MCF 10A (cell line): ENCODE measurements at places on chromosomes 2 and 18.

- peak; percentile 75 for DNase-seq
These were observed 55.2 kb upstream of the COBLL1 start for GRCh38 chr2:164896634-164897355.

DNA sequence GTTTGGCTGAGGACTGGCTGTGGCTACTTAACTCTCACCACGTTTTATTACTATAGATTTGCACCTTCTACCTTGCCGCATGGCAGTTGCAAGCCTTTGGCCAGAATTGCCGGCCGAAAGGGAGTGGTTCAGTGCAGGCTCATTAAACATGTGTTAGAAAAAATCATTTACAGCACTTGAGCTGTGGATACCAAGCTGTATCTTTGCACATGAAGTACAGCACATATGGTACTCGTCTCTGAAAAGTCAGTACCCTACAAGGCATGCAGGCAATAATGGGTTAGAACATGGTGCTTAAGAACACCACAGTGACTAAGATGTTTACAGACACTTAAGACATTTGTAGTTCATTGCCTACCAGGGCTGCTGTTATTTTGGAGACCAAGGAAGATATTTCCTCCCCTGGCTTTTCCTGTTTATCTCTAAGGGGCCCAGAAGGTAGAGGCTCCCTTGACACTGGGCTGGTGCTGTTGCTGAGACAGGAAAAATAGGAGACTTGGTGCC, 103.1 kb downstream of the ZNF532 start:
- no peak for DNase-seq

GRCh38 chr2:8408560-8409460, 273.0 kb upstream of the ID2 start:
- DNase-seq: no peak

GRCh38 chr2:60959501-60959900, 58.0 kb upstream of the PEX13 start:
- DNase-seq: peak; percentile 22

DNA sequence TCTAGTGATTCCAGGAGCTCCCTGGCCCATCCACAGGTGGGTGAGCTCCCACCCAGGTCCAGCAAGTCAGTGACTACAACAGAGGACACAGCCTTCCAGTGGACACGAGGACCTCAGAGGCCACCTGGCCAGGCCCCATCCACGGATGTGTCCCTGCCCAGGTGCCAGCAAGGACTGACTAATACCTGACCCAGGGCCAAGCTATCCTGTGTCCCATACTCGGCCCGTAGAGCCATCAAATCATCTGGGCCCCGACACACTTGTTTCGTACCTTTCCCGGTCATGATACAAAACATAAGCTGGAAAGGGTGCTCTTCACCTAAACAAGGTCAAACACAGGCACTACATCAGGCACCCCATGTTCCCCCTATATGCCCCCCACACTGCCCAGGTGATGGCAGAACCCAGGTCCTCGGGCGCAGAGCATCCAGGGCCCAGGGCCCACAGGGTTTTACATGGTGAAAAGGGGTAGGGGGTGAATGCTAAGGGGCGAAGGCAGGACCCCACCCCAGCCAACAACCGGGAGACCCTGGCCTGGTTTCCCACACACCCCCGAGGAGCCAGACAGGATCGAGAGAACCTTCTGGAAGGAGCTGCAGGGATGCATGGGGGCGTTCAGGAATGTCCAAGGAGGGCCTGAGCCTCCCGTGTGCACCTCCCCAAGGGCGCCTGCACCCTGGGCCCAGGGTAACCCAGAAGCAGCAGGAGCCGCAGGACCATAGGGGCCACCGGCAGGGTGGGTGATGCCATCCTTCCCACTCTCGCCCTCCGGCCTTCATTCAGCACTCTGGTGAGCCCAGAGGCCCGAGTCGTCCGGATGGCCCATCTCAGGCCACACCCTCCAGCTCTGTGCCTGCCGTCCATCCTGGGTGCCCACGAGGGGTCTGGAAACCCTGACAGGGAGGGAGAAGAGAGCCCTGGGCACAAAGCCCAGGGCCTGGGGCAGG, 94.3 kb downstream of the HDAC4 start:
- no peak for DNase-seq

DNA sequence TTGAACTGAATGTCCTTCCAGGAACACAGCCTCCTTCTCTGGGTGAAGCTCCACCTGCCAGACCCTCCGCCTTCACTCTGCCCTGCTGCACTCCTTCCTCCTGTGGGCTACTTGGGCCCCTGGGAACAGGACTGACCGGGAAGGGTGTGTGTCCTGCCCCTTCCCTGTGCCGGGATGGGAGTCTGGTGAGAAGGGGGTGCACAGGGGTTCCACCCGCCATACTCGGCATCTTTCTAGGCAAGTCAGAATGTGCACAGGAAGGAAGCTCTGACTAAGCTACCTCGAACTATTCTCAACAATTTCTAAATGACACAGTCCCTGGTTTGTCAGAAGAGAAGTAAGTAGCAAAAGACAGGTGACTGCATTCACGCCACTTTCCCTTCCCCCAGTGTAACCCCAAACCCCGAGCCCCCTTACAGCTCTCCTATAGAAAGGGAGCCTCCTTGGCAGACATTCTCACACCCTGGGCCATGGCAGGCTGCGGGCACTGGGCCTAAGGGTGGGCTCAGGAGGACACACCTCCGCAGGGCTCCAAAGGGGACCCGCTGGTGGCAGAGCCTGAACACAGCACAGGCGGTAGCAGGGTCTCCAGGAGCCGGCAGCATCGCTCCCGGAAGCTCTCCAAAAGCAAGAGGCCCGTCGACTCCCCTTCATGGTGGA, 184.1 kb downstream of the HDAC4 start:
- DNase-seq: no peak

DNA sequence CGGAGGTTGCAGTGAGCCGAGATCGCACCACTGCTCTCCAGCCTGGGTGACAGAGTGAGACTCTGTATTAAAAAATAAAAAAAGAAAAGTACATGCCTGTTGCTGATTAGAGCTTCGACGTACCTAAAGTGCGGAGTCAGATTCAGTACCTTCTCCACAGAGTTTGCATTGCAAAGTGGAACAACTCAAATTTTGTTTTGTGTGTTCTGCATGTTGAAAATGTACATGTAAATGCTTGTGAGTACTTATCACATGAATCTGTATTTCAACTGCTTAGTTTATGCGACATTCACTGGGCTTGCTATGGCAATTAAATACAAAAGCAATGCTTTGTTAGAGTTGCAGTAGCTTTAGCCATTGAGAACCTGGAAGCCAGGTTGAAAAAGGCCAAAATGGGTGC, 36.4 kb downstream of the ACTR2 start:
- DNase-seq: no peak

DNA sequence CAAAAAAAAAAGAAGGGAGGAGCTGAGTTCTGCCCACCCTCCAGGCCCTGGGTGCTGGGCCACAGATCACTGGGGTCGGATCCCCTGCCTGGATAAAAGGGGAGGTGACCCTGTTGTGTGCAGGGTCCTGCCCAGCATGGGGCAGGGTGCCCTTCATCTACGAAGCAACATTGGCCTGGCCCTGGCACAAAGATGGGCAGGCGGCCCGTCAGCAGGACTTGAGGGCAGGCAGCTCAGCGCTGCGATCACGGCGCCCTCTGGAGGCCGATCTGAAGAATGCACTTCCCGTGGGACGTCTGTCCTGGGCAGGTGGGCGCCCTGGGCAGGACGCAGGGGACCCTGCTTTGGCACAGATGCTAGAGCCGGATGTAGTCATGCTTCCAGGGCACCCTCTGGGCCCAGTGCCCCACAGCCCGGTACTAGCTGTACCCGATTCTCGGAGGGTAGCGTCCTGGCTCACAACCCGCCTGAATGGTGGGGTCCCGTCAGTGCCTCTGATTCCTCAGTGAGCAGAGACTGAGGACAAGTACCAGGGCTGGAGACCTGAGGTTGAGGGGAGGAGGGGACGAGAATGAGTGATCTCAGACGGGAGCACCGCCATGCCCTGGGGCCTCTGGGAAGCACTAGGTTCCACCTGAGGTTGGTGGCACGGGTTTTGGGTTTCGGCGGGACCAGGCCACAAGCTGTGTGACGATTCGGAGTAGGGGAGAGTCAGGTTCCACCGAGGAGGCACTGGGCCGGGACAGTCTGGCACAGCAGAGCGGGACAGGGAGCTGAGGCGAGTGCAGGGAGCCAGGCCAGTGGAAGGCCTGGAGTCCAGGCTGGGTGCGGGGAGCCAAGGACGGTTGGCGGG, 18.0 kb downstream of the ARID5A start:
- DNase-seq: peak; percentile 58

DNA sequence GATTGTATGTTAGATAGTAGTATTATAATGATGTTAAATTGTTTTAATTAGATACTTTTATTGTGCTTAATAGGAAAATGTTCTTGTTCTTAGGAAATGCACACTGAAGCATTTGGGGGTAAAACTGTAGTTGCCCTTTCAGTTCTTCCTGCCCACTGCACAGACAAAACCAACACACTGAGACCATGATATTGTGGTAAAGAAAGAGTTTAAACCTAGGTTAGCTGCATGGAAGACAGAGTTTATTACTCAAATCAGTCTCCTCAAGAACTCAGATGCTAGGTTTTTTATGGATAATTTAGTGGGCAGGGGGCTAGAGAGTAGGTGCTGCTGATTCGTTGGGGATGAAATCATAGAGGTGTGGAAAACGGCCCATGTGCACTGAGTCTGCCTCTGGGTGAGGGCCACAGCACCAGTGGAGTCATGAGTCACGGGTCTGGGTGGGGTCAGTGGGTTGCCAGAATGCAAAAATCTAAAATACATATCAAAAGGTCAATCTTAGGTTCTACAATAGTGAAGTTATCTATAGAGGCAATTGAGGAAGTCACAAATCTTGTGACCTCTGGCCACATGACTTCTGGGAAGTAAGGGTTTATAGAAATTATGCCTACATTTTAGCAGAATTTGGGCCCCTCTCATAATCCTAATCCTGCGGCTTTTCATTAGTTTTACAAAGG, 283.4 kb upstream of the FBXO11 start:
- DNase-seq: no peak

DNA sequence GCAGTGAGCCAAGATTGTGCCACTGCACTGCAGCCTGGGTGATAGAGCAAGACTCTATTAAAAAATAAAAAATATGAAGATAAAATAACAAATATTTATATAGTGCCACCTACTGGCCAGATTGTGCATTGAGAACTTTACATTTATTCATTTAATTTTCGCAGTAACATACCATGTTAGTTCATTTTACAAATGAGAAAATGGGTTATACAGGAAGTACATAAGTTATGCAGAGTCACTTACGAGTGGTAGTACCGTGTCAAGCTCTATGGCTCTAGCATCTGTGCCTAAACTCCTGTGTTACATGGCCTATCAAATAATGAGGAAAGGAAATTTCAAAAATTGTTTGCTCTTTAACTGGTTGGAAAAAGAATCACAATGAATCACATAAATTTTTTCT, 27.9 kb downstream of the RIF1 start:
- DNase-seq: peak; percentile 32

GRCh38 chr2:226020176-226020575, 620.7 kb downstream of the NYAP2 start:
- peak; percentile 6 for DNase-seq

GRCh38 chr2:196336715-196337114, 165.3 kb upstream of the STK17B start:
- no peak for DNase-seq

DNA sequence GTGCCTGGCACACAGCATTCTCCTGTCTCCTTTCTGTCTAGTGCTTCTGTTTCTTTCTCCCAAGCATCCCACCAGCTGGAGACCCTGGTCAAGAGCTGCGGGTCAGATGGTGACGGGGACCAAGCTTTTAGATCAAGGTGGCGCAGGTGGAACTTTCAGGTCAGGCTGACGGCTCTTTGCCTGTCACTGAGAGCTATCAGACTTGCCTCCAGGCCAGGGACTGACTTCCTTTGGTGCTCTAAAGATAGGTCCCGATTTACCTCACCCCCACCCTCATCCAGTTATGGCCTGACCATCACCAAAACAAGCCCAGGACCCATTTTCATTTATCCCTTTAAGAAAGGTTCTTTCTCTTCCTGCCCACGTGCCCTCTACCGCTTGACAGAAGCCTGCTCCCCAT, 1.2 kb upstream of the EMILIN1 start:
- DNase-seq: no peak

GRCh38 chr2:218812096-218812815, 19.3 kb downstream of the PRKAG3 start:
- no peak for DNase-seq

GRCh38 chr2:60836491-60836890, 44.9 kb upstream of the REL start:
- no peak for DNase-seq

DNA sequence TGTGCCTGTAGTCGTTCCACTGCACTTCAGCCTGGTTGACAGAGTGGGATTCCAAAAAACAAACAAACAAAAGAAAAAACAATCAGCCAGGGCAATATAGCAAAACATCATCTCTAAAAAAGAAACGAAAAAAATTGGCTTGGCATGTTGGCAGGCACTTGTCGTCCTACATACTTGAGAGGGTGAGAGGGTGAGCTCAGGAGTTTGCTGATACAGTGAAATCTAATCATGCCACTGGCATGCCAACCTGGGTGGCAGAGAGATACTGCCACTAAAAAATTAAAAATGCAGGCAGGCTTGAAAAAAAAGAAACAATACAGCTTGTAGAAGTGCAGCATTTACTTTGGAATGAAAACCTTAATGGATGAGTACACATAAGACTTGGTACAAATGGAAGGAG, 282.9 kb upstream of the RGPD4 start:
- DNase-seq: no peak

- DNase-seq: peak; percentile 28
These were observed 522.3 kb downstream of the SOX11 start for GRCh38 chr2:6214471-6214870.

- DNase-seq: no peak
These were observed 15.2 kb downstream of the BCL2L11 start for GRCh38 chr2:111135910-111136297.

DNA sequence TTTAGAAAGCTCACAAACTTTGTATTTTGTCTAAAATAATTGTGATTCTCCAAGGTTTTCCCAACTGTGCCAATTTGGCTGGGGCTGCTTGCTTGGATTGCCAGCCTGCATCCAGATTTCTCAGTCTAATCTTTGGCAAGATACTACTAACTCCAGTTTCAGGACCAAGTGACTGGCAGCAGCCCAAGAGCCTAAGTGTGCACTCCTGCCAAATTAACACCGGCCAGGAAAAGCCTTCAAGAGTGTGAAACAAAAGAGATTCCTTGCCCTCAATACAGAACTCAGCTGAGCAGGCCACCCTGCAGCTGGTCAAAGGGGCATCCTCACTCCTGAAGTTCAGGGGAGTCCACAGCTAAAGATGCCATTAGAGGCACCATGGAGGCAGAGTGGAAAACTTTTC, 589.0 kb upstream of the ACVR2A start:
- DNase-seq: peak; percentile 12

GRCh38 chr2:191115804-191116203, 35.0 kb downstream of the STAT4 start:
- DNase-seq: no peak

DNA sequence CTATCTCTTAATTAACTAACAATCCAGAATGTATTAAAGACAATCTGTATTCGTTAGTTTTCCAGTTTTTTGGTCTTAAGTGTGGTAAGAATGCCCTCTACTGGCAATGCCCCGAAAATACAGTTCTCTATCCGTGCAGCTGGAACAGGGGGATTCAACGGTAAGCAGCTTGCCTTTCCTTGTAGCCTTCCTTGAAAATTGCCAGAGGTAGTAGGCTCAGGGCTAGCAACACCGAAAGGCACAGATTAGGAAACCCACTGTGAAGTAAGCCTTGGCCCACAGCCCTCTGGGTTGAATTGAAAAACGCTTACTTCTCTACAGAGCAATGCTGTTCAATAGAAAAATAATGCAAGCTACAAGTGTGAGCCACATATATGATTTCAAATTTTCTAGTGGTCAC, 17.1 kb upstream of the VPS4B start:
- peak; percentile 71 for DNase-seq
